H54 (cell line): ENCODE measurements at places on chromosomes 1 and 21.

- DNase-seq = no peak
These were observed 194.6 kb downstream of the SLC45A1 start for GRCh38 chr1:8512504-8512903.

- DNase-seq = no peak
These were observed 15.2 kb downstream of the LRRC38 start for GRCh38 chr1:13498553-13498952.

DNA sequence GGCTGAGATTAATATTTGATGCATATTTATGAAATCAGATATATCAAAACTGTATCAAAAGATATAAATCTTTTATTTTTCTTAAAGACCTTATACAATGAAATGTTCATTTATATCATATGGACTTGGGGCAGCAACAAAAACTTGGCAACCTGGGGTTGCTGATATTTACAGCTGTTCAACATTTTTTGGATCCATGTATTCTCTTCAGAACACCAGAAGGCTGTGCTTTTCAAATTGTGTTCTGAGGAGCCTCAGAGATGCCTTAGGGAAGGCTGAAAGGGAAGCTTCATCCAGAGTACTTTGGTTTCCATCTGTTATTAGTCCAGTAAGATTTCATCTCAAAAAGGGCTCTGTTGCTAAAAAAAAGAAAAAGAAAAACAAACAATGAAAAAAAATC lies 94.8 kb downstream of the DISC1 start:
- no peak for DNase-seq

GRCh38 chr21:38878379-38879179 lies 72.8 kb downstream of the ETS2 start:
- no peak for DNase-seq

GRCh38 chr1:27912429-27912828 lies 22.4 kb upstream of the SMPDL3B start:
- no peak for DNase-seq

GRCh38 chr1:201966171-201966570 lies 10.9 kb downstream of the TIMM17A start:
- DNase-seq = no peak

DNA sequence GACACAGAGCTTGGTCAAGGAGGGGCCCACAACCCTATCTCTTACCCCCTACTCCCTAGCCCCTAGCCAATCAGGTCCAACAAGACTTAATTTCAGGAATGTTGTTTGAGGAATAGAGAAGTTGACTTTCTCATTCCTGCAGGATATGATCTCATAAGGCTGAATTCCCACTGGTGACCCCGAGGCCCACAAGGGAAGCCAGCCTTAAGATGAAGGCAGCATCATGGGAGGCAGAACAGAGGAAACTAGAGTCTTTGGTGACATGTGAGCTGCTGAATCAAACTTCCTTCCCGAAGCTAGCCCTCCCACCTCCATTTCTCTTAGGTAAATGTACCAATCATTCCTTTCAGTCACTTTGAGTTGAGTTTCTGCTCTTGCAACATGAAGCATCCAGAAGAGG lies 9.1 kb upstream of the PDIK1L start:
- no peak for DNase-seq

DNA sequence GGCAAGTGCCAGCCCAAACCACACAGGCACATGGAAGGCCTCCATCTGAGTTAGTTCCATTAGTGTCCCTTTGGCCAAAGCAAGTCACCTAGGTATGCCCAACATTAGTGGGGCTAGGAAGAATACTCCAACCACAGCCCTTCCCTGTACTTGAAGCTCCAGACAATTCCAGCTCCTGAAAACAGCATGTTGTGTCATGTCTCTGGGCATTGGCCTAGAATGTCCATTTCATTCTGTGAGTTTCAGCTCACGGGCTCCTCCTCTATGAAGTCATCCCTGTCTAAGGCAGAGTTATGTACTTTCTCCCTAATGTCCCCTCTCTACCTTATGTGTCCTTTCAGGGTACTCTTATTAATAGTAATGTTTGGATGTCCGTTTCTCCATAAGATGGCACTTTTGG lies 96.5 kb upstream of the SPATA6 start:
- no peak for DNase-seq

- DNase-seq = peak; percentile 67
These were observed 1.0 kb downstream of the TMEM200B start for GRCh38 chr1:29122682-29123052.

DNA sequence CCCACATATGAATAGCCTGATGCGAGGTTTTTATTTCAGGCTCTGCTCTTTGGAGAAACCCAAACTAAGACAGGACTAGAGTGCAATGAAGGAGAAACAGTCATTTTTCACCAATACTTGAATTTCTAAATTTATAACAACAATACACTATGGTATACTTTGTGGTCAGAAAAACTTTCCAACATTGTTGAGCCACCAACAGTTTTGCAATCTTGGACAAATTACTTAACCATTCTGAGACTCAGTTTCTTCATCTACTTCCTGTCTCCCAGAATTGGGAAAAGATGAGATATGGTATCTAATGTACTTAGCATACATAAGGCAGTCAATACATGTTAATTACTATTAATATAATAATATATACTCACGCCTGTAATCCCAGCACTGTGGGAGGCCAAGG lies 519.8 kb upstream of the PLXNA2 start:
- DNase-seq = no peak

GRCh38 chr1:76290271-76290670 lies 215.7 kb downstream of the ST6GALNAC3 start:
- DNase-seq = no peak

DNA sequence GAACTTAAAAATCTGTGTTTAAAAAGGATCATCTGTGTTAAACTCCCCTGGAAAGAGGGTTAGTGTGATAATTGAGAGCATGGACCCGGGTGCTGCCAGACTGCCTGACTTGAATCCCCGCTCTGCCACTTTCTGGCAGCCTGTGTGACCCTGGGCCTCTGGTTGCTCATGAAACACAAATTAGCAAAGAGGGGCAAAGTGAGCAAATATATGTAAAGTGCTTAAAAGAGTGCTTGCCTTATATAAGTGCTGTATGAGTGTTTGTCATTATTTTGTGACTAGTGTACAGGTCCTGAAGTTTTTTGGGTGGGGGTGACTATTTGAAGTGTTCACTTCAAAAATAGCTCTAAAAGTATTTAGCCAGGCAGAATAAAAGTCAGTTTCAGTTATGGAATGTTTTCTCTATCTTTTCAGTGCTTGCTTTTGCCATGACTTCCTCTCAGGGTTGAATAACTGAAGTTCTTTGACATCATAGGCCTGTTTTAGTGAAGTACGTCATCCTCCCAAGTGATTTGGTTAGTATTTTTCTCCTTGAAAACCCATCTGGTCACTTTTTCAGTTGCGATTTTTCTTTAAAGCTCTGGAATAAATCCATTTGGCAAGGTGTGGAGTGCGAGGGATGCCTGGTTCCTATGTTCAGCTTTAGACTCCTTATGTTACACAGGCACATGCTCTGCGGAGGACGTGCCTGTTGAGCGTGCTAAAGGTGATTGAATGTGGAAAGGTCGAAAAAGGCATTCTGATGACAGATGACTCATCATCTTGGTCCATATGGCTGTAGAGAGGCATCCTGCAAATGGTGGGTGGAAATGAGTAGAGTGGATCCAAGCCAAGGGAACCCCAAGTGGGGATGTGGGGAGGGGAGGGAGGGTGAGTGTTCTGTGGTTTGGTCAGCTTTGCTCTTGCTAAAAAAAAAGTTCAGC lies 47.8 kb downstream of the AK4 start:
- DNase-seq = no peak

DNA sequence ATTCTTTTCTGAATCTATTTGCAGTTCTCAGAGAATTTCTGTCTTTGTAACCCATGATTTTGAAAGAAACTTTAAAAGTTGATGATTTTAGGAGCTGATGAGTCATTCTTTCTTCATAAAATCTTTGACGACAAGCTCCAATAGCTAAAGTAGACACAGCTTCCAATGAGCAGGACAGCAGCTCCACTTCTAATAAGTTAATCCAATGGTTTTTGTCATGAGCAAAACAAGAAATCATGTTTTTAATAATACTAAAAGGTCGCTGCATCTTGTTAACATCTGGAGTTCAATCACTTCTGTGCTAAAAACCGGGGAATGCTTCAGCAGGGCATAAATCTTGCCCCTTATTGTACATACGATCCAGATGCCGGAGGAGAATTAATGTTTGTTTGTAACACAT lies 48.9 kb upstream of the GORAB start:
- DNase-seq = no peak

GRCh38 chr1:77031106-77031662 lies 163.9 kb downstream of the ST6GALNAC5 start:
- DNase-seq = no peak

DNA sequence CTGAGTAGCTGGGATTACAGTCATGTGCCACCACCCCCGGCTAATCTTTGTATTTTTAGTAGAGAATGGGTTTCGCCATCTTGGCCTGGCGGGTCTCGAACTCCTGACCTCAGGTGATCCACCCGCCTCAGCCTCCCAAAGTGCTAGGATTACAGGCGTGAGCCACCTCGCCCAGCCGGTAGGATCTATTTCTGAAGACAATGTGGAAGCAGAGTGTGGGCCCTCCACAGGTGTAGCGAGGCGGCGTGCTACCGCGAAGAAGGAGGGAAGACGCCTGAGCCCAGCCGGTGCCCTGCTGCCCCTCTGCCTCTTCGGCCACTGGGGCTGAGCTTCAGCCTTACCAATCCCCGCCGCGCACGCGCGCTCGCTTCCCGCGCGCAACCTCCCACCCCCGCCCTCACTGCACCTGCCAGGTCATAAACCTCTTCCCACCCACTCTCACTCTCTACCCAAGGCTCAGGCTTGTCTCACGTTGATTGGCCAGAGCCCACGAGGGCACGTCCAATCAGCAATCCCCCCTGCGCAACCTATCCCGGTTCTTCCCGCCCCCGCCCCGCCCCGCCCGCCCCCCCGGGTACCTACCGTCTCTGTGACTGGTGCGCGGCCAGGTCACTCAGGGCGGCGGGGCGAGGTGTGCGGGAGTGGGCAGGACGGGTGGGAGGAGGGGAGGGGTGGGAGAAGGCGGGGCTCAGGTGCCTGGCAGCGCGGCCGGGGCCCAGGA lies 409 bp upstream of the HOOK1 start:
- DNase-seq = no peak

- DNase-seq = no peak
These were observed 16.5 kb upstream of the ADGRB2 start for GRCh38 chr1:31780632-31781031.

GRCh38 chr1:86504895-86505563 lies 36.3 kb downstream of the CLCA1 start:
- no peak for DNase-seq

DNA sequence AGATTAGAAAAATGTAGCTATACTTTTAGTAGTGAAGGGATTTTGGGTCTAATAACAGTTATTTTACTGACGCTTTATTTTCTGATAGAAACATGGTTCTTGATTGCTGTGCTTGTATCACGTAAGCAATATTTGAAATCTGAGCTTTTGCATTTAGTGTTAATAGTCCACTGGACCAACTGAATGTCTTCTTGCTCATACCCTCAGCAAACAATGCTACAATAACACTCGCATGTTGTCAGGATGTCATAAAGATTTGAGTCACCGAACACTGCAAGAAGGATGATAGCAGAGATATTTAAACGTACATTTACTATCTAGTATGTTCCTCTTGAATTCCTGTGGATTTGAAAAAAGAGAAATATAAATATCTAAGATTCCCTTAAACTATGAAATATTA lies 7.5 kb downstream of the DYRK1A start:
- DNase-seq = no peak

GRCh38 chr1:243375596-243375995 lies 119.8 kb downstream of the SDCCAG8 start:
- DNase-seq = no peak

DNA sequence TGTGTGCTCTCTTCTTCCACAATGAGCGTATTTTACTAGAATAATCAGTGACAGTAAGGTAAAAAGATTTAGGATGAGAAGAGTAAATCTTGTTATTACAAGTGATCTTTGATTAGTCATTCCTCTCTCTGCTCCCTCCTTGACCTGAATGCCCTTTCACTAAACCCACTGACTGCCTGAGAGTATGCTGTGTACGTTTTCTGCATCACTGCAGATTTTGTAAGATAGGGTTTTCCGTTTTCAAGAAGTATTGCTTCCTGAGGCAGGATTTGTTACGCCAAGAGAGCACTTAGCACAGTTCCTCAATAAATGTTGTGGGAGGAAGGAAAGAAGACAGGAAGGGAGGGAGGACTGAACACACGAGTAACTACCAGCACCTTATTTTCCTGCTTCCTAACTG lies 7.7 kb upstream of the LAMB3 start:
- DNase-seq = no peak

DNA sequence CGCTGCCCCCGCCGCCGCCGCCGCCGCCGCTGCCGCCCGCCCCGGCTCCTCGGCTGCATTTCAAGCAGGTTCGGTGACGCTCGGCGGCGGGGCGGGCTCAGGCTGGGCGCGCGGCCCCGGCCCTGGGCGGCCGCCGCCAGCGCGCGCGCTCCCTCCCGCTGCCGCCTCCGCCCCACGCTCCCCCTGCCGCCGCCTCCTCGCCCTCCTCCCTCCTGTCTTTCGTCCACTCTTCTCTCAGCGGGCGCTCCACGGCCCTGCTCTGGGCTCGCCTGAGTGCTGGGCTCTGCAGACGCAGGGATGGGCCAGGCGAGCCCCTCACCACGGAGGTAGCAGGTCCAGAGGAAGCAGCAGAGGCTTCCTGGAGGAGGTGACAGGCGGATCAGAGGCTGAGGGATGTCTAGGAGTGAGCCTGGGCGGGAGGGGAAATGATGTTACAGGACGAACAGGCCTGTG lies at the start of gene LRP8:
LRP8 (minus strand) TSS at position 62 of the 453 bp plus-strand sequence. CDS start 158 bp downstream, outside the sequence.
- DNase-seq = peak; percentile 83

- no peak for DNase-seq
These were observed 3.9 kb upstream of the MMP23B start for GRCh38 chr1:1627829-1628753.

DNA sequence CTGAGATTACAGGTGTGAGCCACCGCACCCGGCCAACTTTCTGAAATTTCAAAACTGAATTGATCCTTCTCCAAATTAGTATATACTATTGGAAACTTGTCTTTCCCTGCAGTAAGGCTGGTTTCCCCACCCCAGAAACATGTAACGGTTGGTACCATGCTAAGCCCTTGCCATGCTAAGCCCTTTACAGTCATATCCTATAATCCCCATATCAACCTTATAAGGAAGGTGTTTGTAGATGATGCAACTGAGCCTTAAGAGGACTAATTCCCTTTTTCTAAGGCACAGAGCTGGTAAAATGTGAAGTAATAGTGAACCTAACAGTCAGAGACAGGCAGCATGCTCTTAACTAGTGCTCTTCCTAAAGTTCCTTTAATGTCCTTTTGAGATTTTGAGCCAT lies 413.7 kb downstream of the DISC1 start:
- DNase-seq = no peak

GRCh38 chr1:193120604-193121166 lies 1.1 kb upstream of the CDC73 start:
- no peak for DNase-seq

GRCh38 chr1:174556392-174556791 lies 108.6 kb downstream of the GPR52 start:
- DNase-seq = no peak

DNA sequence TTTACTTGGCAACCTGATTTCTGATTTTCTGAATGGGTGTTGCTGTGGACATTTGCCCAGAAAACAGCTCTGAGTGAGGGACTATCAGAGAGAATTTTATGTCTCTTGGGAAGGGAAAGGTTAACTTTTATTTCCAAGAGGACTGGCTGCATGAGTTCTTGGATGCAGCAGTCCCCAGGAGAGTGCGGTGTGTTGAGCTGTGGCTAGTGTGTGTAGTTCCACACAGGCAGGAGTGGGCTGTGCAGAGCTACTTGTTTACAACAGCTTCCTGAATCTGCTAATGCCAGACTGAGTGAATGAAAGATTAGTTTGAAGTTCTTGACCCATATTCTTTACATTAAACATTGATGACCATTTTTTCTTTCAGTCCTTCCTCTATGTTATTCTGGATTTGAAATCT lies 41.0 kb upstream of the APOBEC4 start:
- no peak for DNase-seq
